ENCODE measurements at places on chromosomes 2 and 18.

DNA sequence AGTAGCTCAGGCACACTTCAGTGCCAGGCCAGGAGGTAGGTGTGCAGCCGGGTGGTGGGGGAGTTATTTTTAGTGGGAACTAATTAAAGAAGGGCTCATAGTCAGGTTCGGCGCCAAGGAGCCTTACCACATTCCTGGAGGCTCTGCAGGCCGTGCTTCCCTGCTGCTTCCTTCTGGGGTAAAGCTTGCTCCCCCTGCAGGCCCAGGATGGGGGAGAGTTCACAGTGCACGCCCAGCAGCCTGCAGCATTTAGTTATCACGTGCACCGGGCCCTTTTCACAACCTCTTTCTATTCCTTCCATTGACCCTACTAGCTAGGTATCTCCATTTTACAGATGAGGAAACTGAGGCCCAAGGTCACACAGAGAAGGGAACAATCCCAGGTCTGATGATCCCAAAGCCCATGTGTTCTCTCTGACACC, 2.5 kb downstream of the KCNF1 start:
- DNase-seq, result no peak

DNA sequence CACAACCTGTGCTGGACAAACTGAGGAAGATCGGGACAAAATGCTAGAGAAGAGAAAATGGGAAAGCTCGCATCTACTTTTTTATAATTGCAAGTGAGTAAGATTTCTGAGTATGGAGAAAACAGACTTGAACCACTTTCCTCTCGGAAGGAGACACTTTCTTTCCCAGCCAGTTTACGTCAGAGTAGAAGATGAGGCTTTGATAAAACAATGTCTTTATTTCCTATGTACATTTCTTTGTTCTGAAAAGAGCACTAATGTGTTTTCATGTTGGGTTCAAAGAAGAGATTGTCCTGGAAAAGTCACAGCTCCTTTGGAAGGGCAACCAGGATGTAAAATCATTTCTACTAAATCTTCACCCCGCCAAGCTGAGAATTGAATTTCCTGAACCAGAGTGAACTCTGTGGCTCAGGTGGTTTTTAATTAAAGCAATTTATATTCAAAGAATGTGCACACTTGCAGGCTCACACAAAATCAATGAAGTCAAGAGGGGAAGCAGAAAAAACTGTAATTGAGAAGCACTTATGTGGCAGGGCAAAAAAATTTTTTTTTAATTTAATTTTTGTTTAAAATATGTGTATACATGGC, 23.4 kb upstream of the ITGA6 start:
- DNase-seq, result no peak

DNA sequence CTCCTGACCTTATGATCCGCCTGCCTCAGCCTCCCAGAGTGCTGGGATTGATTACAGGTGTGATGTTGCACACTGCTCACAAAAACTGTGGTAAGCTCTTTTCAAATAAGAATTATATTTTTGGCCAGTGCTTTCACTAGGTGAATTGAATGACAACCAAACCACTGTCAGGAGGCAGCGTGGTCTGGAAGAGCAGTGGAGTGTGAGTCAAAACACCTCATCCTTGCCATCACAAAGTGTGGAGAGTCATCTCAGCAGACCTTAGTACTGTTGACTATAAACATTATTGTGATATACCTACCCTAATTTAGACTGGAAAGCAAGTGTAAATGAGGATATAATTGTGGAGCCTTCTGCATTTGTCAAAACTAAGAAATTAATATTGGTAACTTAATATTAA, 61.3 kb downstream of the UBE2E3 start:
- no peak for DNase-seq

GRCh38 chr2:106956879-106957278, 70.9 kb upstream of the ST6GAL2 start:
- no peak for DNase-seq

DNA sequence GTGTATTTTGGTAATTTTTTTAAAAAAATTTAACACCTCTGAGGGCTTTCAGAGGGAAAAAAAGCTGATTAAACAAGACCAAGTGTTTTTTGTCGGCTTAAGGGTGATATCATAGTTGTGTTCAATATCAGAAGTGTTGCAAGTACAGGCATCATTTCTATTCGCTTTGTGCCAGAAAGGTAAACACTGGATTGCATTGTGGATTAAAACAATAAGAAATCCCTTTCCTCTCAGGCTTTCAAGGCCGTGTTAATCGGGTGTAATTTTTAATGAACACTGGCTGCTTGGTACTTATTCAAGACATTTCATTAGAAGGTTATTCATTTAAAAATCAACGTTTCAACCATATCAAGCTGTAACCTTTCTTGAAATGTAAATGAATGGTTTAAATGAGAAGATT, 18.3 kb downstream of the FIGN start:
- DNase-seq, result no peak

- no peak for DNase-seq
Observed at GRCh38 chr2:75540994-75541393, 19.7 kb downstream of the EVA1A start.

- DNase-seq, result no peak
Observed at GRCh38 chr18:46546111-46546640, 110.8 kb downstream of the LOXHD1 start.

DNA sequence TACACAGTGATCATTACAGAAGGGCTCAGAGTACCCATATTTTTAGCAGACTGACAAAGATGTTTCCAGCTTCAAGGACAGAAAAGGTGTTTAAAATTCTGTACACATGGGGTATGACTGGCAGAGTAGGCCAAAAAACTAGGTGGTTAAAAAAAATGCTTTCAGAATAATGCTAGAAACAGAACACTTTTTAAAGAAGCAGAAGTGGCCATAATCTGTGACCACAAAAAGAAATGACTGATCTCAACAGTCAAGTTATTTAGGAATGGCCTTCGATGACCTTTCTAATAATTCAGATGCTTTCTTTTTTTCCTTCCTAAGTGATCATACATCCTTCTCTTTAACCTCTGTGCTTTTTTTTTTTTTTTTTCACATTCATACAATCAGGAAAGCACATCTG, 4.1 kb upstream of the AQP4 start:
- DNase-seq, result no peak

- DNase-seq, result no peak
Observed at GRCh38 chr2:195470622-195471021, 186.4 kb upstream of the SLC39A10 start.

DNA sequence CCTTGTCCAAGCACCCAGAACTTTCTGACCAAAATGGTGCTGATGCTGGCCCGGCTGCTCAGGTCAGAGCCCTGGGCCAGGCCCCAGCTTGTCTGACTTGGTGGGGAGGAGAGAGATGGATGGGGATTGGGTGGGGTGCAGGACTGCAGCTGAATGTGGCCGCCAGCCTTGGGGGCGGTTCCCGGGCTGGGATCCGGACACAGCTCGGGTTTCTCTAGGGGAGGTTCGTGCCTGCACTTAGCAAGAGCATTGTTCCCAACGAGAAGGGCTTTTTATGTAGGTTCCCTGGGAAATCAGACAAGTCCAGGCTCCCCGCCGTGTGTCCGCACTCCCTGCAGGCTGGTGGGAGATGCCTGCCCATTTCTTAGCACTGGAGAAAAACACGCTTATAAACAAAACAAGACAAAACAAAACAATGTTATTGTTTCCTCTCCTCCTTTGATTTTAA, 50.5 kb upstream of the HS6ST1 start:
- DNase-seq, result no peak

DNA sequence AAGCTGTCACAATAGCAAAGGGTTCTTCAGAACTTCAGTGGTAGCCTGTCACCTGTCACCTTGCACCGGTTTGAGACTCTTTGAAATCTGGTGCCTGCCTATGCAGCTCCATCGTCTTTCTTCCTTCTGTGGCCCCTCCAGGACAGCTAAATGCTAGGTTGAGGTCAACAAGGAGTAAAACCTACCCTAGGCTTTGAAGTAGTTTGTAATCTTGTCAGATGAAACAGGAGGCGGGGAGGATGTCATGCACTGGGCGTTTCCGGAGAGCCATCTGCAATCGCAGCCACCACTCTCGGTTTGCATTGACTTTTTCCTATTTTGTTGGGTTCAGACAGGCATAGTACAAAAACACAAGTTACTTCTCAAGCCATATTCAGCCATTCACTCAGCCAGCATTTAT, 116.7 kb downstream of the LPIN1 start:
- DNase-seq, result no peak

DNA sequence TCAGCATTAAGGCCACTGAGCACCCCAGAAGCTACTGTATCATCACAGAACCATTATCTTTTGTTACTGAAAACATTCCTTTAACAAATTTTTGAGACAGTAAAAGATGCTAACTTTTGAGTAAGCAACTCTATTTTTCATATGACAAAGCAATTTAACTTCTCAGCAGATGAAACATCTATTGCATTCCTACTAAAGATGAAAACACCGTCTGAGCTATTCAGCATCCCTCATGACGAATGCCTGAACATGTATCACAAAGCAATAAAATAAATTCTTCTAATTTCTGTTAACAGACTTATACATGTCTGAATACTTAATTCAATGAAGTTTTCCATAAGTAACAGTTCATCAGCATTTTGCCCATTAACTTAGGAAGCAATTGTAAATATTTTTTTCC, 23.9 kb downstream of the CHN1 start:
- DNase-seq, result no peak

DNA sequence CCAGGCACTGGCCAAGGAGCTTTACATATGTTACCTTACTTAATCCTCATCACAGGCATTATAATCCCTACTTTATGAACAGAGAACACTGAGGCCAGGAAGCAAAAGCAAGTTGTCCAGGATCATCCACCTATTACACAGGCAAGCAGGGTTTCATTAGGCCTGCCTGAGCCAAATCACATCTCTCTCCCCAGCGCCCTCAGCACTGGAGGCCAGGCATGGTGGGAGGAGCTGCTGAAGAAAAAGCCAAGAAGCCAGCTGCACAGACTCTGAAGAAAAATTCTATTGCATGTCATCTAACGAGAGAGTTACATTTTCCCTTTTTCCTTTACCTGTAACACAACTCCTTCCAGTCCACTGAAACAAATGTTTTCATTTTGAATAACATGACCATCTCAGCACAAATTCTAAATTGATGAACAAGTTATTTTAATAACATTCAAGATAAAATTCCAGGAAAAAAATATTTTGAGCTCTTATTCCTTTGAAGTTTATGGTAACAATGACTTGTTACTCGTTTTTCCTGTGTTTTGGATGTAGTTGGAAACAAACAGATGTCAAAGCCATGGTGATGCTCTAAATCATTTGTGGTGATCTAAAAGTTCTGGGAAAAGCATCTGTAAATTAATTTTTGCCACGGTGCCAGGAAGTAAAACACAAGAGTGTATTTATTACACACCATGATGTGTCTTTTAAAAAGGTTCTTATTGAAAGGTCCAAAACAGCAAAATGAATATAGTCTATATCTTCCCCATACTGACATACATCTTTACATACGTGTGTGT, 139.0 kb upstream of the ITGB6 start:
- DNase-seq, result no peak

DNA sequence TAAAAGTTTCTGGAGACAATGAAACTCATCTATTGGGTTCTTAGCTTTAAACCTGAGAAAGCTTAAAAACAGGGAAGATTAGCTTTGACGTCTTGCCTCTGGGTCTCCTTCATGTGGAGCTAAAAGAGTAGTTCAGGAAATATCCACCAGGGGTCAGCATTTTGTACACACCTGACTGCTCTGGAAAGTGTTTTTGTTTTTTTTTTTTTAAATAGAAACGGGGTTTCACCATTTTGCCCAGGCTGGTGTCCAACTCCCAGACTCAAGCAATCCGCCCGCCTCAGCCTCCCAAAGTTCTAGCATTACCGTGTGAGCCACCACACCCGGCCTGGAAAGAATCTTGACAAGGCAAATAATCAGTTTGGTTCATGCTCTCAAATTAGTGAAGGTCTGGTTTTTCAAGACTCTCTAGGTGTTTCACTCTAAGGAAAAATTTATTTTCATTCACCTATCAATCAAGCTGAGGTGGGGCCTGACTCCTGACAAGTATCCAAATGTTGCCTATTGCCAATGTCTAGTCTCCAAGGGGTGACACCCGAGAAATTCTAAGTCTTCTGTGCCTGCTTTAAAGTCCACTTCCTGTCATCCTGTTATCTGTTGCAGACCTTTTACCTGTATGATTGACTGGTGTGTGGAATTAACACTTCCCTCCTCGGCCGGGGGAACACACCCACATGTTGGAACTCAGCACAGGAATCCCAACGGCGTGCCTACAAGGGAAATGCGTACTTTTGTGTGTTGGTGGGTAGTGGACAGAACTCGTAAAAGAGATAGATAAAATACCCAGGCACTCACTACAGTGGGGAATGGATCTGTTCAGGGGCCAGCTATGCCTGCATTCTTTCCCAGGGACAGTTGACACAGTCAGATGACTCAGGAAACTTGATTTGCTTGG, 11.3 kb downstream of the IL1RN start:
- DNase-seq, result peak; percentile 33

- DNase-seq, result no peak
Observed at GRCh38 chr18:45374878-45375630, 240.2 kb upstream of the SLC14A2 start.

DNA sequence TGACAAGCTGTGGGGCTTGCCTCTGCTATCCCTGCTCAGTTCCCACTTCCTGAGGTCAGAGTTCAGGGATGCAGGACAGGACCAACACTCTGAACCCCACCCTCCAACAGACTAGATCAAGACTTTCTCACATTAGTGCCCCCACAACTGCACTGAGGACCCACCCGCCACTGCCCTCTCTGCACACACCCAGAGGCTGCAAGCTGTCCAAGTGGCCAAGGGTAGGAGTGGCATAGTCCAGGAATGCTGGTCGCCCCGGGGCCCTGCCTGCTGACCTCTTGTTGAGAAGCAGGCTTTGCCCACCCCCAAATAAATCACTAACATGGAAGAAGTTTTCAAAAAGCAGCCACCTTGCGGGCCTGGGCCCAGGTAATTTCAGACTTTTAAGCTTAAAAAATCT, 5.5 kb upstream of the KIF1A start:
- no peak for DNase-seq

DNA sequence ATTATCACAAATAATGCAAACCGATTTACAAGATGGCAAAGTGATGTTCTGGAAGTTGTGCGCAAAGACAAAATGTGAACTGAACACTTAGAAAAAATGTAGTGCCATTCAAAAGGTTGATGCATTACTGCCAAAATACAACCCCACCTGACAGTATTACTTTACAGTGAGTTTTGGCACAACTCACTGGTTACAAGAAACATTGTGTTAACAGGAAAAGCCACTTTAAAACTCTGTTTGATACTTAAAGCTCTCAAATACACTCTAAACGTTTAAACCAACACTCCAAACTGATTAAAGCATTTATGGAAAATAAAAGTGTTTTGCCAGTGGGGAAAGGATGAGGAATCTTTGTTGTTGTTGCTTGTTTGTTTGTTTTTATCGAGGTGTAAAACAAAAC, 173.4 kb upstream of the SATB2 start:
- DNase-seq, result no peak

DNA sequence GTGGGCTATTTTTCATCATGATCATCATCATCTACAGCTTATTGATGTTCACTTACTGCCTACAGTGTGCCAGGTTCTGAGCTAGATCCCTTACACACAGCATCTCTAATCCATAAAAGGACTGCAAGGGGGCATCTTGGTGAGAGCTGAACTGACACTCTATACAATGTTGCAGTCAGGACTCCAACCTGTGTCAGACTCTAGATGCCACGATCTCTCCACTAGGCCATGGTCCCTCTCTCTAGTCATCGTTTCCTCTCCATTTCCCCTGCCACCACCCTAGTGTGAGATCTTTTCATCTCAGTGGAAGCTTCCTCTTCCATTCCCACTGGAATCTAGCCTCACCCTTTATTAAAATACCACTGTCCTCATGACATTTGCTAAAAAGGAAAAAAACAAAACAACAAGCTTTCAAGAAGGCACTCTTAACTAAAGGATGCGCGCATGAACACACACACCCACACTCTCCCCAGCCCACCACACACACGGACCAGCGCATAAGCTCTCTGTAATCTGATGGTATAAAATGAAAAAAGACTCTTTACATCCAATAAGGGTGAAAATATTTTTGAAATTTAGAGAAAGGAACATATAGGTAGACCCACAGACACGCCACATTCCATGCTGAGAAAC, 93.4 kb upstream of the THOC1 start:
- DNase-seq, result no peak

Measured in stimulated activated CD8-positive, alpha-beta memory T cell treated with anti-CD3 and anti-CD28 coated beads, Interleukin-12 subunit alpha, Interleukin-12 subunit beta, amount 100 ng/mL, for 1 hour (primary cell).